ENCODE measurements at places on chromosomes 1 and 21.

DNA sequence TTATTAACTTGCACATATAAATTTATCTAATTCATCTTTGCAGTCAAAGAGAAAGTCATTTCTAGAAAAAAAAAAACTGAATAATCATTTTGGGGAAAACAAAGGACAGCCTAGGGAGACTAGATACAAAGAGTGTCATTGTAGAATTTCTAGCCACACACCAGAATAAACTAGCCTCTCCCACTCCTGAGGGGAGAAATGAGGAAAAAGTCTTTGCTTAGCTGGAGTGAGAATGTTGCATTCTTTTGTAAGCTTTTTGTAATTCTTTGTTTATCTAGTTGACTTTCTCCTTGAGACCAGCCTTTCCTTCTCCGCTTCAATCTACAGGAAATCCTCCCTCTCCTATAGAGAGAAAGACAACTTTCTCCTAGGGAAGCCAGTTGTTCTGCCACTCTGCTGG lies 15.9 kb upstream of the CGN start:
- DNase-seq, result no peak

DNA sequence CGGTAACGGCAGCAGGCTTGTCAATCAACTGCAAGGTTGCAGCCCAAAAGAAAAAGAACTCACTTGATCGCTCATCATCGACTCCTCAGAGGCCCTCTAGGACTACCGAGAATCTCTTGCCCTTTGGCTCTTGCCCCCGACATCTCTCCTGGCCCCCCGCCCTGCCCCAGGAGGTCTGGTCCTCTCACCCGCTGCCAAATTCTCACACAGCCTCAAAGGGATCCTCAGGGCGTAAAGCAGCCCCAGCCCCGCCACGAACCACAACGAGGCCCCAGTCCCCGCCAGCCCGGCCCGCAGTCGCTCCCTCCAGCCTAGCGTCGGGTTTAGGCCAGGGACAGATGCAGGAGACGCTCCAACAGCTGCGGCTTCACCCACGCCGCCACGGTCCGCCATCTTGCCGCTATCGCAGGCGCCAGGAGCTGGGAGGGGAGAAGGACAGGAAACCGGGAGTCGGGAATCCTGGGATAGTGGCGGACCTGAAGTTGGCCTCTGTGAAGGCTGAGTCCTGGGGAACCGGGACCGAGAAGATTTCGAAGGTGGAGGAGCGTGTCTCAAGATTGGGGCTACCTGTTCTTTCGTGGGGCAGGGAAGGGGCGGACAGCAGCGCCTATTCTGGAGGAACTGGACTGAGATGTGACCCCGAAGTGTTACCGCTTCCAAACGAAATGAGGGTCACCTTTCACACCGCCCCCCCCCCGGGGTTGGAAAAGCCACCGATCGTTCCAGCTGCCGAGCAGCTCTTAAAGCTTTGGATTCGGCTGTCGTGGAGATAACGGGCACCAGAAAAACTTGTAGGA lies at the start of gene ST7L:
Gene ST7L (minus strand): TSS at position 421 of the 797 bp plus-strand sequence. CDS start 28 bp downstream, at position 393.
- DNase-seq, result peak; percentile 84

GRCh38 chr1:117825414-117825813 lies 104.0 kb downstream of the GDAP2 start:
- peak; percentile 53 for DNase-seq

- DNase-seq, result no peak
Observed at GRCh38 chr1:67956116-67956515, 94.3 kb downstream of the DIRAS3 start.

DNA sequence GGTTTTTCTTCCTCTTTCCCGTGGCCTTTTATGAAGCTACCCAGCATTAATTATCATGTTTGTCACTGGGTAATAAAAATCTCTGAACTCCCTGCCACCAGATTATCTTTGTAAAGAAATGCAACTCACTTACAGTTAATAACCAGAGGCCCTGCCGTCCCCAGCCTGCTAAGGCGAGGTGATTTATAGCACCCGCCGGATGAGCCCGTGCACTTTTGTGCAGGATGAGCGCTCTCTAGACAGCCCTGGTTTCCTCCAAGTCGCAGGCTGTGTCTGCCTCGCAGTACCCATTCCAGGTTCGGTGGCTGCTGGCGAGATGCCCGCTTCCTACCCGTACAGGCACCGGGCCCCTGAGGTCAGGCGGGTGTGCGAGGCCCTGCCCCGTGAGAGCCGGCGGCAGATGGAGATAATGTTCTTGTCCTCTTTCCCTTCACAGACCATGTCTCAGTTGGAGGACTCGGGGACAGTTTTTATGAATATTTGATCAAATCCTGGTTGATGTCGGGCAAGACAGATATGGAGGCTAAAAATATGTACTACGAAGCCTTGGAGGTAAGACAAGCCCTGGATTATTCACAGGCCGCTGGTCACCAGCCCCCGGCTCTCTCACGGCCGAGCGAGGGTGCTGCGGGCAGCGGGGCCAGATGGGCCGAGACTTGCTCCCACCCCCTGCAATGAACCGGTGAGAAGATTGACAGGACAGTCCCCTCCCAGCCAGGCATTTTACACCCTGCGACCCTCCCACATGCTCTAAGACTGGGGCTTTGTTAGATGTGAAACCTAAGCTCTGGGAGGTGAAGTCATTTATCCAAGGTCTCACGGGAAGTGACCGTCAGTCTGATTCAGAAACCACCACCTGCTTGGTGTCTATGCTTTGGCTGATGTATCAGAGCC lies 28.5 kb upstream of the SELENON start:
- DNase-seq, result peak; percentile 83

- no peak for DNase-seq
Observed at GRCh38 chr21:16841975-16842695, 670.7 kb upstream of the CXADR start.

GRCh38 chr1:100832694-100833428 lies 61.8 kb downstream of the EXTL2 start:
- no peak for DNase-seq

GRCh38 chr1:54980528-54981241 lies at the start of gene TMEM61:
TSS of gene TMEM61 (plus strand) at chr1:54980628. CDS start at chr1:54981066, 438 bp downstream.
- DNase-seq, result no peak

- no peak for DNase-seq
Observed at GRCh38 chr1:27958513-27958912, 1.3 kb upstream of the XKR8 start.

DNA sequence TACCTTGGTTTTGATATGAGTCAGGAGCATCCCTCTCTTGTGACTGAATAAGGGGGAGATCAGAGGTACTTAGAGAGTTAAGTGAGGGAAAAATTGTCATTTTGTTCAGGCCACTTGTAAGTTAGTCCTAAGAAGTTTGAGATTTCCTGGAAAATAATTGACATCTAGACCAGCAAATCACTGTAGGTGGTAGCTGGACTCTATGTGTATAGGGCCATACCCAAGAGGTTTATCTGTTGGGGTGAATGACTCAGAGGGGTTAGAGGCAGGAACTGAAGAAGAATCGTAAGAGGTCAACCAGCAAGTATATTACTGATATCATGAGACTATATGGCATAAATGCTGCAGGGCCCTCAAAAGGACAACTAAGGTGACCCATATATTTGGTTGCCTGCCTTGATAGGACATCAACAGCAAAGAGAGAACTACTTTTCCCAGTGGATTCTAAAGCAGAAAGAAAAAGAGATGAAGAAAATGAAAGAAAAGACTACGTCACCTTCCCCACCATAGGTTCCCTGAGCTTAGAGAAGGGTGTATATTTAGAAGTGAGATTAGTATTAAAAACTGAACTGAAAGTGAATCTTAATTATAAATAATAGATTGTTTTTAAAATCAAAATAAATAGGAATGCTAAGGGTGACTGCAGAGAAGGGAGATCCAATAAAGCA lies 8.0 kb upstream of the RNPC3 start:
- no peak for DNase-seq

DNA sequence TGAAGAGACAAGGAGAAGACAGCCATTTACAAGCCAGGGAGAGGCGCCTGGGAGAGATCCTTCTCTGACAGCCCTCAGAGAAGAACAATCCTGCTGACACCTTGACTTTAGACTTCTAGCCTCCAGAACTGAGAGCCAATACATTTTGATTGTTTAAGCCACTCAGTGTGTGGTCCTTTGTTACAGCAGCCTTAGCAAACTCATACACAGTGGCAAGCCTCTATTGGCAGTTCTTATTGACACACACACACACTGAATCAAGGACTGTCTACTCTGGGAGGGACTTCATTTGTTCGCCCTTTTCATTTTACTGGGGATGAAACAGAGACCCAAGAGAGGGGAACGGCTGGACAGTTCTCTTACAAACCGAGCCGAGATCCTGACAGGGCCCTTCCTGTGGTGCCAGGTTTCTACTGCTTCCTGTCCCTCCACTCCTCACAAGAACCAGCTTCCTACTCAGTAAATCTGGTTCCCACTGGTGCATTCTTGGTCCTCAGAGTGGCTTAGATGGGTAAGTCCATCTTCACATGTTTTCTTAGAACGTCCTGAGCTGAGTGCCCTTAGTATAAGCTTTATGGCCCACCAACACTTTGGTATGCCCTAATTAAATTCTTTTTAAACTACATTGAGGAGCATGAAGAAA lies 14.7 kb downstream of the SLAMF1 start:
- no peak for DNase-seq

- DNase-seq, result peak; percentile 83
Observed at GRCh38 chr1:151457911-151458801, 1.1 kb downstream of the POGZ start.

DNA sequence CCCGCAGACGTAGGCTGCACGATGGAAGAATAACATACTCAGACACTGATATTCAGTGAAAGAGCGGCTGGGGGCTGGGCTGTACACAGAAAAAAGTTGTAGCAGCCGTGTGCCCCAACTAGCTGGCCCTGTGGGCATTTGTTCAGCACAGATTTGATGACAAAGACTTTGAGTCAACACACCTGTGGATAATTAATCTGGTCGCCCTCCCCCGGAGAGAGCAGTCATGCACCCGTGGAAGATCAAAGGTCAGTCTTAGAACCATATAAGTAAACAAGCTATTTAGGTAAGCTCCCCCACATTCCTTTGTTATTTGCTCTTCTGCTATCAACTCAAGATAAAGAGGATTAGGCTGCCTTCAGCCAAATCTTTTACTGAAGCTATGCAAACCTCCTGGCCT lies 148.4 kb upstream of the HMCN1 start:
- DNase-seq, result no peak

DNA sequence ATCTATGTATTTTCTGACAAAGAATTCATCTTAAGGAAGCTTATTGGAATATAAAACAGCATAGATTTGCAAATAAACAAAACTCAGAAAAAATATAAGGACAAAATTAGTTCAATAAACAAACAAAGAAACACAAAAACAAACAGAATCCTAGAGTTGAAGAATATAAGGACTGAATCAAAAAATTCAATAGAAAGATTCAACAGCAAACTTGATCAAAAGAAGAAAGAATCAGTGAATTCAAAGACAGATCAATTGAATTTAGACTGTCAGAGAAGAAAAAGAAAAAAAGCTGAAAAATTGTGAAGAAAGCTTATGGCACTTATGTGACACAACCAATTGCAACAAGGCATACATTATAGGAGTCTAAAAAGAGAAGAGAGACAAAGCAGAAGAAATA lies 770.0 kb upstream of the RGS18 start:
- no peak for DNase-seq

- no peak for DNase-seq
Observed at GRCh38 chr1:182278144-182279054, 113.2 kb downstream of the GLUL start.

GRCh38 chr1:220726634-220727033 lies 21.5 kb upstream of the MTARC2 start:
- no peak for DNase-seq

GRCh38 chr1:157849229-157849875 lies 7.7 kb upstream of the CD5L start:
- no peak for DNase-seq

- no peak for DNase-seq
Observed at GRCh38 chr1:201180901-201181300, 9.7 kb upstream of the IGFN1 start.

DNA sequence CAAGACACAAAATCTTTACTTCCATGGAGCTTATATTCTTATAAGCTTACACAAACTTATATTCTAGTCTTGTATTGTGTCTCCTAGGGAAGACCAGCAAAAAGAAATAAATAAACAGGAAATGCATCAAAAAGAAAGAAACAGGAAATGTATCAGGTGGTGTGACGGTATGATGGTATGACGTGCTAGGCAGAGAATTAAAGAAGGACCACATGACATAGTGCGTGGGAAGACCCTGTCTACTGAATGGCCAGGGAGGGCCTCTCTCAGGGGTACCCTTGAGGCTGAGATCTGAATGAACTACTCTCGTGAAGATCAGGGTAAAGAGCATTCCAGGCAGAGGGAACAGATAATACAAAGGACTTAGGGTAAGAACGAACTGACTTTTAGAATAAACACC lies 15.6 kb upstream of the WDR26 start:
- no peak for DNase-seq

DNA sequence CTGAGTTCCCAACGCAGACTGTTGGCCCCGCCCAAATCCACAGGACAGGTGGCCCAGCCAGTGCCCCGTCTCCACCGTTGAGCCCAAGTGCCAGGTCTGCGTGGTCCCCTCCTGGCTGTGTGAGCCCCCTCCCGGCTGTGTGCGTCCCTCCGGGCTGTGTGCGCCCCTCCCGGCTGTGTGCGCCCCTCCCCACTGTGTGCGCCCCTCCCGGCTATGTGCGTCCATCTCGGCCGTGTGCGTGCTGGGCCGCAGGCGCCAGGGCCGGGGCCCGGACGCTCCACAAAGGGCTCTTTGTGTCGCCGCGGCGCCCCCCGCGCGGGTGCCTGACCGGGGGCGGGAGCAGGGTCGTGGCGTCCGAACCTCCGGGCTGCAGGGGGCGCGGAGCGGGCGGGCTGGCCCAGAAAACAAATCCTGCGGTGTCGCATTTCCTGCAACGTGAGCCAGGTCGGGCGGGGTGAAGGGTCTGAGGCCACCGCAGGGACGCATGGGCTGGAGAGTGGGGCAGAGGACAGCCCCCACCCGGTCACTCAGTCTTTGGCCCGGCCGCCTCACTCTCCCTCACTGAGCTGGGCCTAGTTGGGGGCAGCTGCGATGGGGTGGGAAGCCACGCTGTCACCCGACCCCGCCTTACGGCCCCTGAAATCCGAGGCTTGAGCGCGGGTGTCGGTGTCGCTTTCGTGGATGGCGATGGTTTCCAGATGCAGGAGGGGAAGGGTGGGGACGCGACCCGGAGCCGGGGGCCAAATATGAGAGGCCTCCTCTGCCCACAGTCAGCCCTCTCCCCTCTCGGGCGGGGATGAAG lies 18.8 kb downstream of the TNFRSF25 start:
- no peak for DNase-seq

GRCh38 chr1:222785529-222785928 lies 29.3 kb upstream of the DISP1 start:
- no peak for DNase-seq

- DNase-seq, result no peak
Observed at GRCh38 chr1:36691374-36691773, 208.7 kb upstream of the CSF3R start.

DNA sequence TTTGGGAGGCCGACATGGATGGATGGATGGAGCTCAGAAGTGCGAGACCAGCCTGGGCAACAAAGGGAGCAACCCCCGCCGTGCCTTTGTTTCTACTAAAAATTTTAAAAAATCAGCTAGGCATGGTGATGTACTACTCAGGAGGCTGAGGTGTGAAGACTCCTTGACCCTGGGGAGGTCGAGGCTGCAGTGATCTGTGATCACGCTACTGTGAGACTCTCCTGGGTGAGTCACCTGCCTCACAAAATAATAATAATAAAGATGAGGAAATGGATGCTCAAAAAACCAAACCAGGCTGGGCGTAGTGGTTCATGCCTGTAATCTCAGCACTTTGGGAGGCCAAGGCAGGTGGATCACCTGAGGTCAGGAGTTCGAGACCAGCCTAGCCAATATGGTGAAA lies 19.2 kb downstream of the DSTYK start:
- DNase-seq, result no peak

Data from Right ventricle myocardium superior (tissue), 1 donor.